Bone marrow (tissue), 2 donors: ENCODE measurements at places on chromosomes 16 and 17.

DNA sequence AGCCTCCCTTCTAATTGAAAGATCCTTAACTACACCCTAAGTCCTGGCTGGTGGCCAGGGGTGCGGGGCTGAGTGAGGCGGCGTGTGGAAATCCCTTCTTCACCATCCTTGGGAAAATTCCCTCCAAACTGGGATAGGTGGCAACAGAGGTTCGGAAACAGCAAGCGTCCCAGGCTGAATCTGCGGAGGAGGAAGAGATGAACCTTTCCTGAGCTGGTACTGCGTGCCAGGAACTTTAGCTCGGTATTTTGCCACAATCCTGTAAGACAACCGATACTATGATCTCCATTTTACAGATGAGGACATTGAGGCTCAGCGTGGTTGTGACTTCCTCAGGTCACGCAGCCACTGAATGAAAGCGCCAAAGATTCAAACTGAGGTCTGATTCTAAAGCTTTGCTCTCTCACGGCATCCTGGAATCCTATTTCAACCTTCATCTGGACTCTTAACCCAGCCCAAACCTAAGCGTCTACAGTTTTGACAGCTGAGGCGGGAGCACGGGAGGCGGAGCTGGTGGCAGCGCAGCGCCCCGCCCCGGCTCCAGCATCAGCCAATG lies 583 bp upstream of the CYLD start:
- no peak for DNase-seq

- DNase-seq = no peak
Observed at GRCh38 chr17:2241823-2242222, 61.8 kb downstream of the SMG6 start.

- DNase-seq = no peak
Observed at GRCh38 chr16:83887564-83887963, 11.4 kb upstream of the MLYCD start.

DNA sequence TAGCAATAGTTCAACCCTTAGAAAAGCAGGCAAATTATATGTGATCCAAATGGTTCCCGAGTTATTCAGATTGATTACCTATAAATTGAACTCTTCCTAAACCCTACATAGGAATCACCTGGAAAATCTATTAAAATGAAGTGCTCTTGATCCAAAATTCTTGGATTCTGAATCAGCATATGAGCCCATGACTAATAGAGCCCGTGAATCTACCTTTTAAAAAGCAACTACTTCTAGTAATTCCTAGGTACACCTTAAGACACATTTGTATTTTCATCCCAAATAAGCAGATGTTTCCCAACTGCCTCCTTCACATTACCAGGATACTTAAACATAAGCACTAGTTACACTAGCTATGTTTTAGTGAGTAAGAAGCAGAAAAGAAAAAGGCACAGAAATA lies 1171.0 kb upstream of the GOT2 start:
- DNase-seq = no peak

DNA sequence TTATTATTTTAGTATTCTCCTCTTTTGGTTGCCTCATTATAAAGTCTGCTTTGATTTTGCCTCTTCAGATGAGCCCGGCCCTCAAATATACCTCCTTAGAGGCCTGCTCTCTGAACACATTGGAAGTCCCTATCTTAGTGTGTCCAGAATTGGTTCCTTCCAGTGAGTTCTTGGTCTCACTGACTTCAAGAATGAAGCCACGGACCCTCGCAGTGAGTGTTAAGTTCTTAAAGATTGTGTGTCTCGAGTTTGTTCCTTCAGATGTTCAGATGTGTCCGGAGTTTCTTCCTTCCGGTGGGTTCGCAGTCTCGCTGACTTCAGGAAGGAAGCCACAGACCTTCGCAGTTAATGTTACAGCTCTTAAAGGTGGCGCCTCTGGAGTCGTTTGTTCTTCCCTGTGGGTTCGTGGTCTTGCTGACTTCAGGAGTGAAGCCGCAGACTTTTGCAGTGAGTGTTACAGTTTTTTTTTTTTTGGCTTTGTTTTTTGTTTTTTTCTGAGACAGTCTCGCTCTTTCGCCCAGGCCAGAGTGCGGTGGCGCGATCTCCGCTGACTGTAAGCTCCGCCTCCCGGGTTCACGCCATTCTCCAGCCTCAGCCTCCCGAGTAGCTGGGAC lies 45.8 kb upstream of the NOS2 start:
- peak; percentile 18 for DNase-seq

DNA sequence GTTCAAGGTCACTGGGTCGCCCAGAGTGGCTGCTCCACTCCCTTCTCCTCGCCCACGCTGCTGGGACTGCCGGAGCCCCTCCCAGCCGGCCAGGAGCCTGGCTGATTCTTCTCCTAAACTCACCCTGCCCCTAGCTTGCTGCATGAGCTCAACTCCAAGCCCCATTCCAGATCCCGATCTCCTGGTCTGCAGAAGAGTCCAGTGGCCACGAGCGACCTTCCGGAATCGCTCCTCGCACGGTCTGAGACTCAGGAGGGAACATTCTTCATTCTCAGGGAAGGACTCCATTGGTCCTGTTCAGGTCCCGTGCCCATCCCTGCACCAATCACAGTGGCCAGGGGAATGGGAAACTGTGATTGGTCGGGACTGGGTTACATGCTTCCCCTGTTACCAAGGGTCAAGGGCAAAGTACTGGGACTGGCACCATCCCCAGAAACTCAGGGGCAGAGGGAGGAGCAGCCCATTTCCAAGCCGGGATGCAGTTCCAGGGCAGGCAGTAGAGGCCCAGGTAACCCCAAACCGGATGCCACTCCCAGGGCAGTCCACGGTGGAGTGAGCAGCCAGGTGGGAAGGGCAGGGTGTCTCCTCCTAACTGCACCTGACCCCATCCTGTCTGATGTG lies 24.5 kb upstream of the CIBAR2 start:
- DNase-seq = no peak

DNA sequence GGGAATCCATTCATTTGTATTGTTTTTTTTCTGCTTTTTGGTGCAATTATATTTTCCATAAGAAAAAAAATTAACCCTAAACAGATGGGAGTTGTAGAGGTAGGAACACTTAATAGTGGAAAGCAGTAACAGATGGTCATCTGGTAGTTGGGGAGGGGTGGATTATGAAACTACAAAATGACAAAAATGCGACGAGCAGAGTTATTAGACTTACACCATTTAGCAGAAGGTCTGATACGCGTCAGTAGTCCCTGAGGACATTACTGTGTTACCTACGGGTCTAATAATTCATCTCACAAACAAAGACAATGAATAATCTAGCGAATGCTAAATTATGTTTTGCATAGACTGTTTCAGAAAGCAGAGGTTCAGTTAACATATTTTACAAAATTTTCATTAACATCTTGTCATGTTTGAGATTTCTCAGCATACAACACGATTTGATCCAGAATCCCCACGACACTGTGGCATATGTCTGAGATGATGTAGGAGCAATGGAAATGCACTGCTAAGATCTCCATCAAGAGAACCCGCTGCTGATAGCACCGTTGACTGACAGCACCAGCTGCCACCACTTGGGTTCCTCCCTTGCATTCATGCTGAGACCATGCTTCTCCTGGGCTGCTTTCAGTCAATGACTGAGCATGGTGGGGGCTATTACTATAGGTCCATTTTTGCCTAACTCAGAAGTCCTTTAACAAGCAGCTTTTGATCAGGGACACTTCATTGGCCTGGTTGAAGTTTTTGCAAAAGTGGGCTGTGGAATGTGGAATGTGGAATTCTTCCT lies 182.2 kb upstream of the CPHXL start:
- DNase-seq = no peak

GRCh38 chr17:57747221-57748017 lies 2.3 kb upstream of the CCDC182 start:
- no peak for DNase-seq

DNA sequence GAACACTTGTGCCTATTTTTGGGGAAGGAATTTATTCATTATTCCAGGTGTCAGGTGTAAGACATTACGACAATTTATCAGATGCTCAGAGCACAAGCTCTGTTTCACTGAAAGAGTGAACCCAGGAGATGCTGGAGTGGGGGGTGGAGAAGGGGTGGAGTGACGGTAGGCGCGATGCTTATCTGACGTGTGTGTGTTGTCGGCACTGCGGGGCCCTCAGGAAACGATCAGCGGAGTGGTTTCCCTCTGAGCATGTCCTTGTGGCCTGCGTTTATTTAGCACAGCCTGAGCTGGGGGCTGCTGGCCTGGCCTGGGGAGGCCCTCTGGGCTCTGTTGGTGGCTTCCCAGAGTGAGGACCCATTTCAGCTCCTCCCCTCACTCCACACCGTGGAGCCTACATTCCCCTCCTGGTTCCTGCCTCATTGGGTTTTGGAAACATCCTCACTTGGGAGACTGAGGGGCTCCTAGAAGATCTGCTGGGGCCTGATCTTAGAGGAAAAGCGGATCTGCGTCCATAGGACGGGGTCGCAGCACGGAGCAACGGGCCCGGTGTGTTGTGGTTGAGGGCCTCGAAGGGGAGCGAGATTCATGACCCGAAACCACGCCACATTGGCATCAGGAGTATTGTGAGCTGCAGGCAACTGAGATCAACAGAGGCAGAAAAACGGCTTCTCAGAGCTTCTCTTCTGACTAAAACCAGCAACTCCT lies 19.0 kb upstream of the GNG13 start:
- no peak for DNase-seq

GRCh38 chr17:67911059-67911782 lies 85.0 kb downstream of the C17orf58 start:
- no peak for DNase-seq

- no peak for DNase-seq
Observed at GRCh38 chr16:30659507-30660423, 1.5 kb downstream of the FBRS start.

GRCh38 chr16:80164966-80165550 lies 375.7 kb upstream of the DYNLRB2 start:
- DNase-seq = no peak

DNA sequence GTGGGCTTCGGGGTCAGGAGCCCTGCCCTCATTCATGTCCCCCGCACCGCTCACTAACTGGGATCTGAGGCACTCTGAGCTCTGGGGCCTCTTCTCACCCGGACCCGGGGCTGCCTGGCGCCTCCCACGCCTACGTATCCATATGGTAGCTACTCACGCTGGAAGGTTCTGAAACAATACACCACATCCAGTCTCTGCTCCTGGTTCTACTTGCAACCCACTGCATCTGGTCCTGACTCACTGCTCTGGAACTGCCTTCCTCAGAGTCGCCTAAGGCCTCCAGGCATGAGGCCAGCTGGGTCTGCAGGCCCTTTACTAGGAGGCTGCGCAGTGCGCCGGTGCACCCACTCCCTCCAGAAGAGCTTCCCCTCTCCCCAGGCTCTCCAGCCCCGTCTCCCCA lies 18.1 kb downstream of the USP36 start:
- DNase-seq = no peak

DNA sequence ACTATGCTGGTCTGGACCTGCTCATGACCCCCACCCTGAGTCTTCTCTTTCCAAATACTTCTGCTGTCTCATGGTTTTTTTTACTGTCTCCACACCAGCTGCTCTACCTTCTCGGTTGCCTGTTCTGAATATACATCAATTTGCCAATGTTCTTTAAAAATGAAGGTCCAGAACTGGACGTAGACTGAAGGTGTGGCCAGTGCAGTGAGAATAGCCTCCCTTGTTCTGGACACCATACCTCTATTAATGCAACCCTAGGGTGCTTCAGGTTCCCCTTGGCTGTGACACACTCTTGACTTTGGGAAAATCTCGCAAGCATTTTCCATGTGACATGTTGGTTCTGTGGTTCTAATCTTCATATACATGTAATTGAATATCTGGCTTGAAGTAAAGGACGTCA lies 15.3 kb upstream of the IL21R start:
- DNase-seq = no peak

DNA sequence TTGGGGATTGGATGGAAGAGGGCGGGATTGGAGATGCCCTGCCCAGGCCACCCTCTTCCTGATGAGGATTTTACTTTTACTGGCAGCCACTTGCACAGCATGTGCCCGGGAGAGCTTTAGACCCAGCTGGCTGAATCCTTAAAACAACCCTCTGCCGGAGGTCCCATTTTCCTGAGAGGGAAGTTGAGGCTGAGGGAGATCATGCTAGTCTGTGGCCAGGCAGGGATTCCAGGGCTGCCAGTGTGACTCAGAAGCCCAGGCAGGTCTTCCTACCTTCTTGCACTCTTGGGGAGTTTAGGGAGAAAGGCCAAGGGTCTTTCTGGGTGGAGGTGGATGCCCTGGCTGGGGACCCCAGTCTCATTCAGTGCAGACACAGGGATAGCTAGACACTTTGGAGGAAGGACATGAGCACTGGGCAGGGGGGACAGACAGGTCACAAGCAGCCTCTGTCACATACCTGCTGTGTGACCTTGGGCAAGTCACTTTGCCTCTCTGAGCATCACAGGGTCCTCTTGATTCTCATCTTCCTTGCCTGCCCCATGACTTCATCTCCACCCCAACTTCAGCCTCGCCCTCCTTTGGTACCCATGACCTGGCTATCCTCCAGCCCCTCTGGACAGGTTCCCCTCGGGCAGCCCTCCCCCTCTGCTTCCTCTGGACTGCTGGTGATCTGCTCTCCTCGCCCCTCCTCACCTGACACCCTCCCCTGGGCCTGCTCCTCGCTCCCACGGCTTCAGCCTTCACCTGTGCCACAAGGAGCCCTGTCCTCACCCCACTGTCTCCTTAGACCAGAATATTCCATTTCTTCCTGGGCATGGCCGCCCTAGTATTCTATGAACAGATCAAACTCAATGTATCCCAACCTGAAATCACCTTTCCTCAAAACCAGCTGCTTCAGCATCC lies 11.3 kb upstream of the DCAF7 start:
- DNase-seq = no peak

DNA sequence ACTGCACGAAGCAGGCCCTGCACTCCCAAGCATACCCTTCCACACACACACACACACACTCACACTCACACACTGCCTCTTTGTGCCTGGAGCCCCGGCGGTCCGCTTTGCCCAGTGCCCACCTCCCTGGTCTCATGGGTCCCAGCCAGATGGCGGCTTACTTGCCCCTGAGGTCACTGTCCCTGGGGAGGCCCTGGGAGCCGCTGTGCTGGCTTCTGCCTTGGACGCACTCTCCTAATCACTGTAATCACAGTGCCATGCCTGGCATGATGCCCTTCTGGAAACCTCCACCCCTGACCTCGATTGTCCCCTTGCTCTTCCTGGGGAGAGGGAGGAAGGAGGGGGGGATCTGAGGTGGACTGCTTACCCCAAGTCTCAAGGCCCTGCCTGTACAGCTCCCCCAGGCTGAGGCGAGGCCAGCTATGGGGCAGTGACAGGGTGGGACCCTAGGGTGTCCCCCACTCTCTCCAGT lies 36.0 kb downstream of the ARHGAP23 start:
- no peak for DNase-seq

DNA sequence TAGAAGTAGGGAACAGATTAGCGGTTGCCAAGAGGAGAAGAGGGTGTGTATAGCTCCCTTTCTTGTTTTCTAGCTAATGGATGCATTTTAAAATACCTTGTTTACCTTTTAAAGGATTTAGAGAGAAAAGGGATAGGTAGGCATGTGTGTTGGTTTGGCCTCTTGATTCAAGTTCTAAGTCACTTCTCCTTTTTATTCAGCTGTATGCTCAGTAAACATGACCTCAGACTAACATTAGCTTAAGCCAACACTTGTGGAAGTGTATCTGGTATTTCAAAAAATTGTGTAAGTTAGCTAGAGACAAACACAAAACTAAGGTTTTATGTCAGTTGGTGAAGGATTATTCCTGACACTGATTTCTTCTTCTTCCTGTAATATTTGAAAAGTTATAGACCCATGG lies 204.1 kb upstream of the NOG start:
- DNase-seq = no peak
